H7 (cell line): ENCODE measurements at places on chromosomes 12 and 14.

DNA sequence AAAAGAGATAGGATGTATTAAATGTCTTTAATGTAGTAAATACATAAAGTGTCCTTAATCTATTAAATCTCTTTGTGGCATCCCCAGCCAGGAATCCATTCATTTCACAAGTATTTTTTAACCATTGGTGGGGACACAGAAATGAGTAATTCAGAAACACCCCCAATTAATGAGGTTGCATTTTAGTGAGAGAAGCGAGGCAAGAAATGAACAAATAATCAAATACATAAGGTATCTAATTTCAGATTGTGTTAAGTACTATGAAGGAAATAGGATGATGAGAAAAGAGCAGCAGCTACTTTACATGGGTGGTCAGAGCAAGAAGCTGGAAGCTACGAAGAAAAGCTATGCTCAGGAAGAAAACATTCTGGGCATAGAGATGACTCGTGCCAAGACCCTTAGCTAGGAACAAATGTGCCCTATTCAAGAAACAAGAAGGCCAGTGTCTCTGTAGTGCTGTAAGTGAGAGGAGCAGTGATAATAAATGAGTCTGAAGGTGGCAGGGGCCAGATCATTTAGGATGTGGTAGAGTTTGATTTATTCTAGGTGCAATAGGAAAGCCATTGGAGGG, 60.5 kb upstream of the IGF1 start:
- DNase-seq, result no peak

DNA sequence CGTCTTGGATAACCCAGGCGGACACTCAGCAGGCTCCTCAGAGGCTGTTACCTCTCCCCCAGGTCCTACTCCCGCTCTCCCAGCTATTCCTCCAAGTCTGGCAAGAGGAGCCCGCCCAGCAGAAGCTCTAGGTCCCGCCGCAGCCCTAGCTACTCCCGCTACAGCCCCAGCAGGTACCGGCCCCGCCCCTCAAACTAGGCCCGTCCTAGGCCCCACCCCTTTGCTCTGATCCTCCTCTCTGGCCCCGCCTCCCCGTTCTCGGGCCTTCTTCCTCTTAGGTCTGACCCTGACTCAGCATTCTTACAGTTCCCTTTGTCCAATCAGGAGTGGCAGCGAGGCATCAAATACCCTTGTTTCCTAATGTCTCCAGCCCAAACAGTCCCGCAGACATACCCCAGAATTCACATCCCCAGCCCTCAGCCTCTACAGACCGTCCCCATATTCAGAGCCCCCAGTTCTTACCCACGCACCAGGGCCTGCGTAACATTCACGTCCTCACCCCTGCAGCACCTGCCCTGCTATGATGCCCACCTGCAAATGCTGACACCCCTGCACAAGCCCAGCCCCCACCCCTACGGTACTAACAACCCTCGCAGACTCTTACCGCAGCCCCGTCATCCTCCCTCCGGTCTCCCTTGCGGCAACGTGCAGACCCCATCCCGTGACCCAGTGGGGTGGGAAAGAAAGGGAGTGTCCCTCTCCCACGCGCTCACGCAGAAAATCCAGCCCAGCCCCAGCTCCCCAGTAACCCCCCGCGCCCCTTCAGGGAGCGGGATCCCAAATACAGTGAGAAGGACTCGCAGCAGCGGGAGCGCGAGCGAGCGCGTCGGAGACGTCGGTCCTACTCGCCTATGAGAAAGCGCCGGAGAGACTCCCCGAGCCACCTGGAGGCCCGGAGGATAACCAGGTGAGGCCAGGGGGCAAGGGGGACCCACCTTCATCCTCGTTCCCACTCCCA, 25.0 kb upstream of the HSPB8 start:
- peak; percentile 96 for DNase-seq

- DNase-seq, result no peak
Measured at GRCh38 chr14:100442498-100443490, 119.7 kb downstream of the SLC25A47 start.

DNA sequence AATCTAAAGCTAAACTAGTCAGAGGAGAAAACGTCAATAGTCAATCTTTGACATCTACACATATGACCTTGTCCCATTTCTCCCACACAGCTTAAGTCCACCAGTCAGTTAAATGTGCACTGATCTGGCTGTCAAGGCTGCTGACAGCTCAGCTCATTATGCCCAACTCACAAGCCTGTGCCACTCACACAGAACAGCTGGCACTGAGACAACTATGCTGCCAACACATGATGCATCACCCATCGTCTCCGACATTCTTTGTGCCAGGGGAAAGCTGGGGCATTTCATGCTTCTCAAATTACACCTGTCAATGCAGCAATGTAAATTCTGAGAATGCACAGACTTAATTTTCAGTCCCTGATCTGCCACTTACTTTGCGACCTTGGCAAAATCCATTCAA, 25.3 kb downstream of the GNS start:
- no peak for DNase-seq
